Myocyte (in vitro differentiated cells): ENCODE measurements at places on chromosomes 6 and 20. TPM values are rescaled to one million over a fixed set of nuclear protein-coding genes. Genes with fewer than 3 reads are reported as not detected.

The UST gene
- total RNA-seq: 8.0 and 10.7 TPM in 2 replicates

DNA sequence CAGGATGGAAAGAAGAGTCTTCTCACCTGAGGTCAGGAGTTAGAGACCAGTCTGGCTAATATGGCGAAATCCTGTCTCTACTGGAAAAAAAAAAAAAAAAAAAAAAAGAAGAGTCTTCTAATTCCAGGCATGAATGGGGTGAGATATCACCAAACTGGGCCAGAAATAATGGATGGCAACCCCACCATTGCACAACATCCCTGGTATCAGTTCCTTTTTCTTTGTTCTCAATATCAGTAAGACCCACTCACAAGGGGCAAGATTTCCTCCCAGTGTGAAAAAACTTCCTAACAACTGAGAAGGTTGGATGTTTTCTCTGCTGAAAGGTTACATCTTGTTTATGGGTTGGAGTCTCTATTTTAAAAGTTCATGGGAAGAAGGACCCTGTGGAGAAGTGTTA lies 23.6 kb upstream of the NR2E1 start:
- no peak for DNase-seq

DNA sequence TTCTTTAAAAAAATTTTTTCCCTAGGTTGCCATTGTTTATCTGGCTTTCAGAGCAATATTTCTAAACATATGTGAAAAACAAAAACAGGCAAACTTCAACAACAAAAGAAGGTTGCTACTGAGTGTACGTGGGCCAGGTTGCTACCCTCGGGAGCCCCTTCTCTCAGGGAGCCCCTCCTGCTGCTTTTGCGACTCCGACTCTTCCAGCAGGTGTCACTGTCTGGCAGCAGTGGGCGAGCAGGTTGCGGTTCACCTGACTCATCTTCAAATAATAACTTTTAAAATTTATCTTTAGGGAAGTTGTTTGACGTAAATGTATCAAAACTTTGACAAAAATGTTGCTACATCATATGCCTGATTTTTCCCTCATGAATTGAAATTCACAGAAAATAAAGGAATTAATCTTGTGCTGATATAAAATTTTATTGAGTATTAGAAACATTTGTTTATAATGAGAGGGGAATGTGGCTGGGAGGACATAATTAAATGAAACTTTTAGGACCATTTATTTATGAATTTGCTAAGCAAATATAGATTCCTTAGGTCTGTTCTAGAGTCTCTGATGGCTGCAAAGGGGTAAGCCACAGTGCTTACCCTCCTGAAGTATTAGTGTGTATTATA lies 138.8 kb downstream of the HIVEP1 start:
- peak; percentile 16 for DNase-seq

DNA sequence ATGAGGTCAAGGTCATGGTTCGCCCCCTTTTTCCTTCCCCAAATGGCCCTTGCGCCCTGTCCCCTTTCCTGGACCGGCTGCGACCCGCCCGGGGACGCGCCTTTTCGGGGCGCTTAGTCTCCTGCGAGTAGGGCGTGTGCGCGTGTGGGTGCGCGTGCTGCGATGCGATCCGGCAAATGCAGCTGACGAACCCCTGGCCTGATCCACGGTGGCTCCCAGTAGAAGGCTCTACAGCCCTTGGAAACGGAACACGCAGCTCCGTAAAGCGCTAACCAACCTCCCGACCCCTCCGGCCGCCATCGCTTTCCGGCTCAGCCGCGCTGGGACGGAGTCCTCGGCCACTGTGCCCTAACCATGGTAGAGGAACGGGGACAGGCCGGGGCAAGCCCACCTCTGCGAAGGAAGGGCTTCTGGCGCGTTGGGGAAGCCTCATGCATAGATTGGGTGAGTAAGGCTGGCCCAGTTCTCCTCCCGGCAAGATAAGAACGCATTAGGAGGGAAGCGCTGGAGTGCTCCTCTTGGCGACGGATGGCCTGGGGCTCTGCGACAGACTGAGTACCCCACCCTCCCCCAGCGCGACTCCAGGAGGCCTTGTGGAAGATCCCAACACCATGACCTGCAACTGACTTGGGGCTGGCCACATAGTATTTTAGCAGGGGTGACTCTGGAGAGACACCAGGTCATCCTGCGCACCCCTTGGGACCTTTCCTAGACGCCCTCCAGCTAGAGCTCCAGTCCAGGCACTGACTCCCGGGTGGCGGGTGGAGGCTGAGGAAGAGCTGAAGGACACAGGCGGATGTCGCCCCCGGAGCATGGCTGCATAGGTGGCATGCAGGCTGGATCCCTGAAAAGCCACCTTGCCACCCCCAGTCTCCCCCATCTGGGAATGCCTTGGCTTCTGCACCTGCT lies 1.1 kb upstream of the SLC4A11 start:
- peak; percentile 22 for DNase-seq

The RNF144B gene
- total RNA-seq: 3.2 and 6.7 TPM in 2 replicates

GRCh38 chr20:48381353-48382120 lies 446.3 kb downstream of the PREX1 start:
- no peak for DNase-seq

The ENPP5 gene
- total RNA-seq: 0.35 and 0.42 TPM in 2 replicates

DNA sequence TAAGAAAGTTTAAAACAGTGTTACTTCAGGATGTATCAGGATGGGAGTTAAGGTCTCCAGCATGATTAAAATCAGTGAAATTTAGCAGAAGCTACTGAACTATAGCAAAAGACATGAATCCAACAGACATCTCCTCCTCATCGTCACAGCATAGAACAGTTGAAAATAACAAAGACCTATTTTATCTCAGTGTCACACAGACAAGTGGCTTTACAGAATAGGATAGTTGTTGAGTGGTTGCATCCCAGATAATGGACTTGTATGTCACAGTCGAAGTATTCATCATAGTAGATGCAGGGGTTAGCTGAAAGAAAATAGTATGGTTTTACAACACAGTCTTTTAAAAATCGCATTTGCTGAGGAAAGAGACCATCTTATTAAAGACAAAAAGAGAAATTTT lies 31.2 kb downstream of the CRISP1 start:
- DNase-seq: no peak

DNA sequence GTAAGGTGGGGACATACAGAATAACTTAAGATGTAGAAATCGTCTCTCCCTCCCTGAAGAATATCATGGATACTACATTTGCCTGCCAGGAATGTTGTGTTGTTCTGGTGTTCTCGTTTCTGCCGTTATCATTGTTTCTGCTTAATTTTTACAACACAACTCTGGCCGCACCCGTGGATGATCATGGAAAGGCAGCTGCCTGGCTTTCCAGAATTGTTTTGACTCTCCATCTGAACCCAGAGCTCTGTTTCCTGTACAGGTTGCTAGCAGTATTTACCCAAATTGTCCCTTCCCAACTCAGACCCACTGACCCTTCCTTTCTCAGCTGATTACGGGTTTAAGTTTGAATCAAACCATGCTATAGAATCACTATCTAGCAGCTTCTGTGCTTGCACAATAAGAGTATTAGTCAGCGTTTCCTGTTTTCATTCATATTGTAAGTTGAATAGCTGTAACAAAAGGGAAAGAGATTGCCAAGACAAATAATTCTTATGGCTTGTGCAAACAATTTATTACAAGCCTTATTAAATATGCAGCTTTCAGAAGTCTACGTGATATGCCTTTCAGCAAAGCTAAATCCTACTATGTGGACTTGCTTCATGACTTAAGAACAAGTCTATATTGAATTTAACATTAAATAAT lies 139.0 kb downstream of the MTHFD1L start:
- DNase-seq: no peak

- peak; percentile 18 for DNase-seq
These were observed 13.8 kb upstream of the ZBP1 start for GRCh38 chr20:57633945-57634491.

DNA sequence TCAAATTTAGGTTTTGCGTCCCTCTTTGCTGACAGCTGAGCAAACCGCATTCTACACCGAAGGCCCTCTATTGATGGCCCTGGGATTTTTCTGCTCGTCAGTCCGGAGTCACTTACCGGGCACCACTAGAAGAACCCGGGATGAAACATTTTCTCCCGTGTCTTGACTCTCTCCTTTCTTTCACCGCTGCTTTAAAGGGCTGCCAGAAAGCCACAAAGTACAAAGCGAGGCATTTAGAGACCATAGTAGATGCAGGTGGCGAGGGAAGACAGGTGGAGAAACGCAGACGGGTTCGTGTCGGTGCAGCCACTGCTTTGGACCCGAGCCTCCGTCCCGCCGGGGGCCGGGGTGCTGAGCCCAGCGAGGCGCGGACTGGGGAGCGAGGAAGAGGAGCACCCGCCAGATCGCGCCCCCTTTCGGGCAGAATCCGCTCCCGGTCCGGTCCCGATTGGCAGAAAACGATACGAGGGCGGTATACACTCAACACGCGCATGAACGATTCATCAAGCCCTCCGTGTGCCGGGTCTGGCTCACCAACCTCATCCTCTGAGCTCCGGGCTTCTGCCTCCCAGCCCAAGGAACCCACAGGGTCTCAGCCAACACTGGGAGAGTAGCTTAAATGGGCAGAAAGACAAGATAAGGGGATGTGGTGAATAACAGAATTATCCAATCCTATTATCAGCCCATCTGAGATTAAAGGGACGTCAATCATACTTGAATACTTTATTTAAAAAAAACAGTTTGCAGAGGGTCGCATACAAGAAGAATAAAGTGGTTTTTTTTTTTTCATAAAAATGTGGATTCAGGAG lies 84.9 kb downstream of the TRIM27 start:
- DNase-seq: peak; percentile 88

DNA sequence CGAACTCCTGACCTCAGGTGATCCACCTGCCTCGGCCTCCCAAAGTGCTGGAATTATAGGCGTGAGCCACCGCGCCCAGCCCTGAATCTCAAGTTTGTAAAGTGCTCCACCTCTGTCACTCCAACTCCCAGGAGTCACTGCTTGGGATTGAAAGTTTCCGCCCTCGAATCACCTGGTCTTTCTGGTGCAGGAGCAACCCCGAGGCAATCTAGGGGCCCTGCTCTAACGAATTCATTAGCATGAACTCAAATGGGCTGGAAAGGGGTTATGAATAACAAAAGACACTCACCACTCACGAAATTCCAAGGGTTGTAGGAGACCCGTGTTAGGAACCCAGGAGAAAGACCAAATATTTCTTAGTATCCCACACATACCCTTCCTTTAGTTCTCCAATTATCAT lies 26.1 kb downstream of the RBCK1 start:
- no peak for DNase-seq

GRCh38 chr6:146047371-146047770 lies 18.5 kb downstream of the GRM1 start:
- peak; percentile 49 for DNase-seq

The HTR1B gene
- total RNA-seq: 0.48 and 0.73 TPM in 2 replicates

GRCh38 chr6:143806282-143807102 lies 36.6 kb upstream of the LTV1 start:
- DNase-seq: peak; percentile 51

GRCh38 chr6:149366267-149366921 lies 33.7 kb upstream of the SUMO4 start:
- DNase-seq: peak; percentile 35
